ENCODE measurements at places on chromosomes 3 and 15.
A peak's percentile ranks its signal among the peaks of the same experiment; 100 is the strongest.

GRCh38 chr15:85764649-85765277, 30.0 kb downstream of the KLHL25 start:
- DNase-seq: no peak

DNA sequence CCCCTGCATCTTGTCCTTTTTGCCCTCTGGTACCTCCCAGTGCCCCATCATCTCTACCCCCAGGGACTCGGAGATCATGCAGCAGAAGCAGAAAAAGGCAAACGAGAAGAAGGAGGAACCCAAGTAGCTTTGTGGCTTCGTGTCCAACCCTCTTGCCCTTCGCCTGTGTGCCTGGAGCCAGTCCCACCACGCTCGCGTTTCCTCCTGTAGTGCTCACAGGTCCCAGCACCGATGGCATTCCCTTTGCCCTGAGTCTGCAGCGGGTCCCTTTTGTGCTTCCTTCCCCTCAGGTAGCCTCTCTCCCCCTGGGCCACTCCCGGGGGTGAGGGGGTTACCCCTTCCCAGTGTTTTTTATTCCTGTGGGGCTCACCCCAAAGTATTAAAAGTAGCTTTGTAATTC, 1.5 kb downstream of the SERF2 start:
- DNase-seq: no peak

DNA sequence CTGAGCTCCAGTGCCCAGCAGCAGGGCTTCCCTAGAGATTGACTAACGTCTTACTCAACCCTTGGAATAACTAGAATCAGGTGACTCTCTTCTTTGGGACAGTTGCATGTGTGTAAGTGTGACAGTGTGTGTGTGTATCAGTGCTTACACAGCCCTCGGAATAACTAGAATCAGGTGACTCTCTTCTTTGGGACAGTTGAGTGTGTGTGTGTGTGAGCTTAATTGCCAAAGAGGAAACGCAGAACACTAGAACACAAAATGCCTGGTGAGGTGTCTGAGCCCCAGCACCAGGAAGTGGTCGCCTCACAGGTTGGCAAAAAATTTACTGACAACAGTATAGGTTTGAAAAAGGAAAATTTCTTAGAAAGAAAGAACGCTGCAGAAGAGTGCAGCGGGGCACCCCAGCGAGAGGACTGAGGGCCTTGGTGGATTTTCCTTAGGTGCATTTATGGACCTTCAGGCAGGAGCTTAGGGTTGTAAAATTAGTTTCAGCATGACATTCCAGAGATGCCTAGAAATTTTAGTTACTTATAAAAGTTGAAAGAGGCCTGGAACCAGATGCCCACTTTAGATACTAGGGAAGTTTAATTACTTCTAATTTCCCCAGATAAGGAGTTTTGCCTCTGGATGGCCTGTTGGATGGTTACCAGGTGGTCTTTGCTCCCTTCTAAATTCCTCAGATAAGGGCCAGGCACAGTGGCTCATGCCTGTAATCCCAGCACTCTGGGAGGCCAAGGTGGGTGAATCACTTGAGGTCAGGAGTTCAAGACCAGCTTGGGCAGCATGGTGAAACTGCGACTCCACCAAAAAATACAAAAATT, 3.7 kb upstream of the WDR82 start:
- peak; percentile 43 for DNase-seq

DNA sequence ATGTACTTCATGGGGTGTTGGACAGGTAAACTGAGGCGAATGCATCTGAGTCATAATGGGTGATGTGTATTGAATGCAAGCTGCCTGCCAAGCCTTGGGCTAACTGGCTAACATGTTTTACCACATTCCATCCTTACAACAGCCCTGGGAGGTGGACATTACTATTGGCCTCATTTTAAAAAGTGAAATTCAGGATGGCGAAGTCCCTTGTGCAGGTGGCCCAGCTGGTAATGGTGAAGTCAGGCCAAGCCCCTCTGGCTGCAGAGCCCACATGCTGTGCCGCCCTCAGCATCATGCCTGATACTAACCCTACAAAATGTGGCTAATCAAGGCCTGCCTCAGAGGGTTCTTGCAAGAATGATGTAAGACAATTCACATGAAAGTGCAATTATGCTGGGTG, 60.0 kb upstream of the CHD2 start:
- no peak for DNase-seq

GRCh38 chr15:38707802-38708671, 143.4 kb upstream of the RASGRP1 start:
- peak; percentile 16 for DNase-seq

GRCh38 chr15:27483124-27483523, 512.1 kb downstream of the GABRG3 start:
- no peak for DNase-seq

DNA sequence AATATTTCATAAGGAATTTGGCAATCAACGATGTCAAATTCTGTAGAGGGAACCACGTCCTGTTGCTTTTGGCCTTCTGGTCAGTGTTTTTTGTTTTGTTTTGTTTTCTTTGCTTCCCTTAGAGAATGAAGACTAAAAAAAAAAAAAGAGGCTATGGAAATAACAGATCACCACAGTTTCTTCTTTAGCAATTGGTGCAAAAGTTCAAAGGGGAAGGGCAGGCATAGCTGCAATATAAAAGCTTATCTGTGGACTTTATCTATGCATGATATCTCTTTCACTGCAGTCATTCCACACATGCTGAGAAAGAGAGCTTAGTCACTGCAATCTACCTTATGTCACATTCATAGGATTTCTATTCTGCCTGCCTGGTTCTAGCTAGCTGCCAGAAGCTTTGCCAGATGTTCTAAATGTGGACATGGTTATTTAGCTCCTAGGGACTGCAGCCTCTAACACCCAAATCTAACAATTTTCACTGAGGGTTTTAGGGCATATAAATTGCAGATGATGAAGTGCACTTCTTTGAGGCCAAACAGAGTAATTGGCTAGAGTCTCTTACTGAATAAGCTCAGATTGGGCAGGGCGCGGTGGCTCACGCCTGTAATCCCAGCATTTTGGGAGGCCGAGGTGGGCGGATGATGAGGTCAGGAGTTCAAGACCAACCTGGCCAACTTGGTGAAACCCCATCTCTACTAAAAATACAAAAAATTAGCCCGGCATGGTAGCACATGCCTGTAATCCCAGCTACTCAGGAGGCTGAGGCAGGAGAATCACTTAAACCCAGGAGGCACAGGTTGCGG, 637.2 kb downstream of the NTRK3 start:
- DNase-seq: no peak

GRCh38 chr3:111890051-111890580, 31.1 kb downstream of the PHLDB2 start:
- no peak for DNase-seq

DNA sequence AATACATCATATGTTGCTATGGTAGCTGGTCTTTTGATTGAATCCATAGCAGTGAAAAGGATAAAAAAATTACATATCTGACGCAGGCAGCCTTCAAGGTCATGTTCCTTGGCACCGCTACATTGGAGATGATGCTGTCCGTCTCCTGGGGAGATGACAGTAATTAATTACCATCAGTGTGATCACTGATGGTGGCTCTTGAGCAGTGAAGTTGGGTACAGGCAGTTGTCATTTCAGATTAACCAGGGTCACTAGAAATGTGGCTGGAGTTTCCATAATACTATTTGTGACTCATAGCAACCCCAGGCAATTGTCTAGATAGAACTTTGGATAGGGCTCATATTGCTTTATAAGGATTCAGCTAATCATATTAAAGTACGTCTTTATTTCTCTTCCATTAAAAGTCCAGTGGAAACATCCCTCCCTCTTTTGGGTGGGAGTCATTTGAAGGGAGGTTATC, 136.3 kb downstream of the THSD4 start:
- no peak for DNase-seq

- no peak for DNase-seq
These were observed 44.7 kb downstream of the FBLN2 start for GRCh38 chr3:13593615-13594014.

- peak; percentile 79 for DNase-seq
These were observed 30.6 kb upstream of the GPR160 start for GRCh38 chr3:170007031-170007663.

DNA sequence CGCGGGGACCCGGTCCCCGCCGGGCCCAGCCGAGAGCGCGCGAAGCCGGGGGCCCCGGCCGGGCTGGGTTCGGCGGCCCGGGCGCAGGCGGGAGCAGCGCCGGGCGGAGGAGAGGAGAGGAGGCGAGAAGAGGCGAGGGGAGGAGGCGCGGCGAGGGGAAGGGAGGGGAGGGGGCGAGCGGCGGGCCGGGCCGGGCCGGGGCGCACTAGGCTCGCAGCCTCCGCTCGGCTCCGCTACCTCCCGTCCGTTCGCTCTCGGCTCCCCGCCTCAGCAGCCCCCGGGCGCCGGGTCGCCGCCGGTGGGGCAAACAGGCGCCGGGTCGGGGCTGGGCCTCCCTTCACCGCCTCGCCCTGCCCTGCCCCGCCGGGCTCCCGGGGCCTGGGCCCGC, 351 bp downstream of the INSYN1 start:
- DNase-seq: no peak

DNA sequence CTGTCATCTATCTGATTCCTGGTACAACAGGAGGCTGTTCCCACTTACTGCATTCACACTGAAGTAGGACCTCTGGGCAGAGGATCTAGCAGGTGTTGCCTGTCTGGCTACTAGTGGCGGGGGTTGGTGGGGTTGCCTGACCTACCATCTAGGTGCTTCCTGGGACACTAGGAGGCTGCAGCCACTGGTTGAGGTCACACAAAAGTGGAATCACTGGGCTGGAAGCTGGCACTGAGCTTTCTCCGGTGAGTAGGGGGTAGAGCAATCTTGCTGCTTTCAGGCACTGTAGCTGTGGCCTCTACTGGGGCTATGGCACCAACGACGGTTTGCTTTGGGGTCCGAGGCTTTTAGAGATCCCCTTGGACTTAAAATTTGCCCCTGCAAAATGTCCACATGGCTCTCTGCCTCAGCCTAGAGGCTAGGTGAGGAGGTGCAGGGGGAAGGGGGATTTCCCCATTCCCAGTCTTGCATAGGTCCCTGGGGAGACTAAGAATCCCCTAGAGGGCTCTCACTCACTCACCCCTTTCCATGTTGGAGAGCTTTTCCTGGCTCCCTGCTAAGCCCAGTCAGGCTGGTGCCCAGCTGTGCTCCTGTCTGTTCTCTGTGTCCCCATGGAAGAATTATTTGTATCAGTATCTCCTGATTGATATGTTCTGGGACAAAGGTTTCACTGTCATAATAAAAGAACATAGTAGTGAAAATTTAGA, 397.7 kb upstream of the EPHA6 start:
- no peak for DNase-seq

- DNase-seq: peak; percentile 30
These were observed 4.5 kb downstream of the LRRC31 start for GRCh38 chr3:169865176-169865767.

DNA sequence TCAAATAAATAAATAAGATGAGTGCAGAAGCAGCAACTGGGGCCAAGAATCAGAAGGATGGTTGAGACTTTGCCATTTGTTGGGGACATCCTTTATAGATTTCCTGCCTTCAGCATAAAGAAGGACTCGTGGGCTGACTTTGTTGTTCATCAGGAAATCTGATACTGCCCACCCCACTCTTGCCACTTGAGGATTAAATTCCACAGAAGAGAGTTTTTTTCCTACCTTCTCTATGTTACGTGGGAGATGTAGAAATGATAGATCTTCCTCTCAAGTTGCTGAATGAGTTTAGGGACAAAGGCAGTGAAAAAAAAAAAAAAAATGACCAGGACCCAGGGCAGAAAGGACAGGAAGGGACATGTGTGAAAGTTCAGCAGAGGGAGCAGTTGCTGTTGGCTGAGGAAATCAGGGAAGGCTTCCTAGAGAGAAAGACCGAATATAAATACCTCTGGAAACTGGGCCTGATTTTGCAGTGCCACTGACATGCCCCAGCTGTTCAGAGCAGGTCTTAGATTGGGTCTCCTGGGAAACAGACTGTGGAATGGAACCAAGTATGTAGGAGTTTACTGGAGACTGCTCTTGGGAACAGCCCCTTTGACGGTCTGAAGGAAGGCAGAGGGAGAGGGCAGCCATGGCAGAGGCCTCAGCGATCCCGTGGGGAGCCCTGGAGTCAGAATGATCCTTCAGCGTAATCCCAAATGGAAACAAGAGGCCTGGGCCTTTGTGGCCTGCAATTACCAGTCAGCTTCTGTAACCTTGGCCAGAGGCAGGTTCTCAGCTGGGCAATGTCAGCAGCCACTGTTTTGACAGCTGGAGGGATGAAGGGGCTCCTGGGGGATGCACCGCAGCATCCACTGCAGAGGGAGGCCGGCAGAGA, 50.9 kb downstream of the C3orf20 start:
- no peak for DNase-seq

DNA sequence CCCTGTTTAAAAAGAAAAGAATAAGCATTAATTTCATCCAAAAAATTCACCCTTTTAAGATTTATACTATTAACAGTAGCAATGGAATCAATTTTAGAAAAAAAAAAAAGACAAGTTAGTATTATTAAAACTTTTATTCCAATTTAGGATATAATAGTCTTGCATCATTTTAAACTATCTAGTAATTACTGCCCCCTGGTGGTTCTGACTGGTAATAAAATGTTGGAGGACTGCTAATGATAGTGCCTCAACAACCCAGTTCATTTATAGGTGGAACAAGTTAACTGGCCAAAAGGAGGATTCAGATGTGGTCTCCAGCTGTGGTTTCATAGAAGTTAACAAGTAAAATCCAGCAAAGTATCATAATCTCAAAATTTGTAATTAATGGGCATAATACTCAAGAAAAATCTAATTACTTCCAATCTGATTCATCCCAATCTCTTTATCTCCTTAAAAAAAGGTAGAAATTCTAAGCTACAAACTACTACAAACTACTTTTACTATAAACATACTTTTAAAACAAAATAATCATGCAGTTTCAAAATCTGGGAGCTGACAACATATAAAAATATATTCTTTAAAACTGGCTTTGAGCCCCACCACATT, 30.7 kb upstream of the WDR49 start:
- DNase-seq: peak; percentile 84

DNA sequence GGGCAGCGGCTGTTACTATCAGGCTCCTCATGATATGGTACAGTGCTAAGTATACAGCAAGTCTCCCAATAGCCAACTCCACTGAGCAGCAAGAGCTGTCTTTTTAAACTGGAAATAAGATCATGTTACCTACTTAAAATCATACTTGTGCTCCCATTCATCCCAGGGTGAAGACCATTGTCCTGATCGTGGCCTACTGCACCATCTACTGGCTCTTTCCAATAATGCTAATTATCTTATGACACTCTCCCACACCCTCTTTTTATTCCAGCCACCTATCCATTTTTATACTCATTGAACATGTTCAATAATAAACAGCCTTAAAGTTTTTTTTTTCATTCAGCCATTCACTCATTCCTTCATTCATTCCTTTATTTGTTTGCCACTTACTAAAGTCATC, 117.7 kb downstream of the GBE1 start:
- DNase-seq: no peak

- peak; percentile 31 for DNase-seq
These were observed 79.4 kb downstream of the FRMD4B start for GRCh38 chr3:69306239-69307185.

GRCh38 chr3:39125841-39126500, 18.5 kb downstream of the TTC21A start:
- DNase-seq: no peak

DNA sequence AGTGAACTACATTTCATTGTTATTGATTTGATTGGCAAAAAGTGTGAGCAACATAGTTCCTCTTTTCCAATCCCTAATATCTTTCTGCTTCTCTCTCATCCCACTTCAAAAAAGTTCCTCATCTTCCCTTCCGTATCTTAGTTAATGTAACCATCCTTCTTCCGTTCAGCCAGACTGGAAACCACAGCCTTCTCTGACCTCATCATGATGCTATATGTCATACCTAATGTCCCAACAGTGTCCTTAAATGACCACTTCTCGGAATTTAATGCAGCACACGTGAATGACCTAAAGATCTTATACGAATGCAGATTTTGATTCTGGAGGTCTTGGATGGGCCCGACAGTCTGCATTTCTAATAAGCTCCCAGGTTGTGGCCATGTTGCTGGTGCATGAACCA, 320.3 kb upstream of the SATB1 start:
- no peak for DNase-seq
